ENCODE measurements at places on chromosomes 7 and 10.

- no peak for DNase-seq
Observed at GRCh38 chr7:2621948-2622640, 9.7 kb upstream of the TTYH3 start.

DNA sequence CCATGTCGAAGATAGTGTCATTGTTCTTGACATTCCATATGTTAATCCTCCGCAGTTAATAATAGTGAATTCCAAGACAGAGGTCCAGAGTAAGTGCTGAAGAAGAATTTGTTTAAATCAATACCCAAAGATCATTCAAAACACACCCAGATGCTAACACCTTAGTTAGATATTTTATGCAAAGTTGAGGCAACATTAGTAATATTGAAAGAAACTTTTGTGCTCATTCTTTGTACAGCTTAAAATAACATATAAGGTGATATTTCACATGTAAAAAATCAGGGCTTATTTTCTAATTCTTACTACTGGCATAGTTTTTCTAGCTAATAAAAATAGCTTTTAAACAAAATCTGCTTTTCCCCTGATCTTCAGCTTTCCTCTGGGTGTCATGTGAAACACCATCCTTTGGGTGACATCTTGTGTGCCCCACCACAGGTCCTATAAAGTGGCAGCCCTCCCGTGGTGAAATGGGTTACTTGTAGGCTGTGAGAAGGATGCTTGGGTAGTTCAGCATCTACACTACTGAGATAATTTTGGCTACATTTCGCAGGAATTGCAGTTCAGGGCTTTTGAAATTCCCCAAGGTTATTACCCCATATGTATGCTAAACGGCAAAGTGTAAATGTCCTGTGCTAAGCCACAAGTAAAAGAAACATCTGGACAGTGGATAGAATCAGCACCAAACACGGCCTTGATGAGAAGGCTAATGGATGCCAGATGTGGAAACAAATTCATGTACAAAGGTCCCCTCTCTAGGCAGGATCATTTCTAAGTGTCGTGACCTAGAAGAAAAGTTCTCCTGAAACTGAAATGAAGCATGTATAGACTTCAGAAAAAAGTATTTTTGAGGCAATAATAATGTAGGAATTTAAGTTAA, 105.4 kb downstream of the GRM3 start:
- no peak for DNase-seq

- no peak for DNase-seq
Observed at GRCh38 chr7:158037211-158037610, 550.4 kb downstream of the PTPRN2 start.

DNA sequence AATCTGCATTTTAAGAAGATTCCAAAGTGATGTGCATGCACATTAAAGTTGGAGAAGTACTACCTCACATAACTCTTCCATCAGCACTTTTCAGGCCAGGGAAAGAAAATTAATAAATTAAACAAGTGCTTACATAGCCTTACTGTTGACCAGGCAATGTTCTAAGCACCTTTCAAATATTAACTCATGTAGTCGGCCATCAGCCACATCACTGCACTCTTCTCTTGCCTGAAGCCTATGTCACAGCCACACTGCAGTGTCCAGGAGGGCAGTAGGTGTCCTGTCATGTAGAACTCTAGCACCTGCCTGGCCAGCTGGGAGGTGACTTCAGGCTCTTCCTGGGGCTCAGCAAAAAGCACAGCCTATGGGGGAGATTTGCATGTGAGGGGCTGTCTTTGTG, 71.5 kb downstream of the CDK1 start:
- DNase-seq: no peak

GRCh38 chr10:101629837-101630632, 41.9 kb downstream of the DPCD start:
- no peak for DNase-seq

GRCh38 chr10:24396396-24396795, 187.5 kb downstream of the KIAA1217 start:
- DNase-seq: no peak

DNA sequence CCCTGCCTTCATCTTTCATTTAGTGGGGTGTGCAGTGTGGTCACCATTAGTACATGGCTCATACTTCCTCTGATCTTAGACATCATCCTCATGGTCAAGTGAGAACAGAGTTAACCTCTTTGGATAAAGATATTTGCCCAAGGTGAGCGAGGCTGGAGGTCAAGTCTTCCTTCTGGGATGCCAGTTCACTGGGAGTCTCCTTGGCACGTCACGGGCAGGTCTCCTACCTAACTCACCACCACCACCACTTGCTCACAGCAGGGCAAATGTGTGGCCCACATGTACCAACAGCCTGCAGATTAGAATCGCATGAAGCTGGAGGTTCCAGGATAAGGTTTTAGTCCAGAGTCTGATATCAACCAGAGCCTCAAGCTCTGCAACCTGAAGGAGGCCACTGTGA, 164.6 kb downstream of the USP6NL start:
- DNase-seq: no peak

GRCh38 chr7:34073676-34074075, 168.3 kb downstream of the BMPER start:
- DNase-seq: no peak

GRCh38 chr7:94547126-94547525, 37.5 kb downstream of the CASD1 start:
- DNase-seq: no peak

GRCh38 chr7:98116656-98117461, 10.2 kb downstream of the LMTK2 start:
- DNase-seq: no peak

DNA sequence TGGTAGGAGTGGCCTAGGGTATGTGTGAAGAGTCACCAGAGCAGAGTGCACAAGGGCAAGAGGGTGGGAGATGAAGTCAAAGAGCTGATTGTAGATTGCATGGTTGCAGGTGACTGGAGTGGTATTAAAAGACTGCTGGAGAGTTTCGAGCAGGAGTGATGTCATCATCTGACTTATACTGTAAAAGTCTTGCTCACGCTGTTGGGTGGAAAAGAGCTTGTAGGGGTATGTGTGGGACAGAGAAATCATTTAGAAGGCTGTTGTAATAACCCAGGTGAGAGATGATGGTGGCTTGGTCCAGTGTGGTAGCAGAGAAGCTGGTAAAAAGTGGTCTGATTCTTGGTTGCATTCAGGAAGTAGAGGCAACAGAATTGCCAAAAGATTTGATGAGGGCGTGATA, 184.1 kb downstream of the ABCA13 start:
- no peak for DNase-seq

DNA sequence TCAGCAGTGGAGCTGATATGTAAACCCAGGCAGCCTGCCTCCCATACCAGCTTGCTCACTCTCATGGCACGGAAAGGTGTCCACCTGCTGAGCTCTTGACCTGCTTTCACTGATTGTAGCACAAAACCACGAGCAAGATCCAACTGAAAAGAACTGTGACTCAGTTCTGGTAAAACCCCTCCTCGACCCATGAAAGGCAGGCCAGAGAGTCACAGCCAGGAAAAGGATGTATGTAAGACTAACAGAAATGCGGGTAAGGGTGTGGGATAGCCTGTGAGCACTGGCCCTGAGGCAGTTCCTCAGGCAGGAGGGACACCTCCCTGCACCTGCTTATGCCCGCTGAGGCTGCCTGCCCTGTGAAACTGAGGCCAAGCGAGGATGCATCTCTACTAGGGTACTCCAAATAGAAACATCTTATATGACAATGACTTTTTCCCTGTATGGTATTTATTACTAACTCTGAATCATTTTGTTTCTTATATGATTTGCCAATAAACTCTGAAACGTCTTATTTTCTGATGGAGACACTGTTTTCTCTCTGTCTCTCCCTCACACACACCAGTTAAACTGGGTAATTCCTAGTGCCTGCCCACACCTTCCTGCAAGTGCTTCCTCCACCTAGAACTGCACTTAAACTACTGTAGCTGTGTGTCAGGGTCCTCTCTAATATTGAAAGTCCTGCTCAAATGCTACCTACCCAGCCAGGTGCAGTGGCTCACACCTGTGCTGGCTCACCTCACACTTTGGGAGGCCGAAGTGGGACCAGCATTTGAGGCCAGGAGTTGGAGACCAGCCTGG, 73.3 kb upstream of the GHITM start:
- DNase-seq: no peak

DNA sequence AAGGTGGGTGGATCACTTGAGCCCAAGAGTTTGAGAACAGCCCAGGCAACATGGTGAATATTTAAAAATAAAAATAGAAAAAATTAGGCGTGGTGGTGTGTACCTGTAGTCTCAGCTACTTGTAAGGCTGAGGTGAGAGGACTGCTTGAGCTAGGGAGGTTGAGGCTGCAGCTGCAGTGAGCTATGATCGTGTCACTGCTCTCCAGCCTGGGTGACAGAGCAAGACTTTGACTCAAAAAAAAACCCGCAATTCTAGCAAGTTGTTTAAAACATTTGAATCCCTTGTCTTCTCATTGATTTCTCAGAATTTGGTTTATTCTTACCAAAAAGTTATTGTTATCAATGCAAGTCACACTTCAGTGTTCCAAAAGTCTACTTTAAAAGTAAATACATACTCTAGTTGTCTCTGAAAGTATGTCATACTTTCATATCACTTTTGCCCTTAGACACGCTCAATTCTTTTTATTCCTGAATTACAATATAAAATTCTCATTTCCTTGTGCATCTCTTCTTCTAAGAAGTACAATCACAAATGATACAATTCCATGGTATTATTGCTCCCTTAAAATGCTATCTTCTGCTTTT, 6.3 kb downstream of the EPC1 start:
- no peak for DNase-seq

DNA sequence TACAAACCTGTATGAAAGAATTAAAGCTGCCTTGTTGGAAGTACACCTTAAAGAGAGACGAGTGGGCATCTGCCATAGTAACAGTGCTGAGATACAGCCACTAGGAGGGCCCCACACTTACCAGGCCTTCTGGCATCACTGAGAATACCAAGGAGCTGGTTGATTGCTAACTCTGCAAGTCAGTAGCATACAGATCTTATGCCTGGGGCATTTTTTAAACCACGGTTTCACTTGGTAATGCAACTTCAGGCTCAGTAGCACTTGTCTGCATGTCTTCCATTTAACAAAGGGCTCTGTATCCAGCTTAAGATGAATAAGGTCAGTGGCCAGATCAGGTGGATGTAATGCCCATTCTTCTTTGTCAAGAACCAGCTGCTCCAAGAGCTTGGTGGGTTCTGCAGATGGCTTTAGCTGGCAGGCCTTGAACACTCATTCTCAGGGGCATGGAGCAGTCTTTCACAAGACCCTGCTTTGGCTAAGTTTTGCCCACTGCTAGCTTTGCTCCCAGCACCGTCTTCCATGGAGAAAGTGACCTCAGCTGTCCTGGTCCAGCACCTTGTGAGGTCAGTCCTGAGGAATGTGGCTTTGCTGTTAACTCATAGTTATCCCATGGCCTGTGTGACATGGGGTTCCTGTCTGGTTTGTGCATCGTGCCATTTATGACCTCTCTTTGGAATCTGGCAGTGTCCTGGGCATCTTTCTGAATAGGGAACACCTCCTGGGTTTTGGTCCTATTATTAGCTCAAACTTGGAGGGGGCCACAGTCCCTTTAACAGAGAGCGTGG, 68.1 kb downstream of the BMPER start:
- DNase-seq: no peak

GRCh38 chr10:112151524-112152039, 32.0 kb downstream of the GPAM start:
- DNase-seq: no peak

DNA sequence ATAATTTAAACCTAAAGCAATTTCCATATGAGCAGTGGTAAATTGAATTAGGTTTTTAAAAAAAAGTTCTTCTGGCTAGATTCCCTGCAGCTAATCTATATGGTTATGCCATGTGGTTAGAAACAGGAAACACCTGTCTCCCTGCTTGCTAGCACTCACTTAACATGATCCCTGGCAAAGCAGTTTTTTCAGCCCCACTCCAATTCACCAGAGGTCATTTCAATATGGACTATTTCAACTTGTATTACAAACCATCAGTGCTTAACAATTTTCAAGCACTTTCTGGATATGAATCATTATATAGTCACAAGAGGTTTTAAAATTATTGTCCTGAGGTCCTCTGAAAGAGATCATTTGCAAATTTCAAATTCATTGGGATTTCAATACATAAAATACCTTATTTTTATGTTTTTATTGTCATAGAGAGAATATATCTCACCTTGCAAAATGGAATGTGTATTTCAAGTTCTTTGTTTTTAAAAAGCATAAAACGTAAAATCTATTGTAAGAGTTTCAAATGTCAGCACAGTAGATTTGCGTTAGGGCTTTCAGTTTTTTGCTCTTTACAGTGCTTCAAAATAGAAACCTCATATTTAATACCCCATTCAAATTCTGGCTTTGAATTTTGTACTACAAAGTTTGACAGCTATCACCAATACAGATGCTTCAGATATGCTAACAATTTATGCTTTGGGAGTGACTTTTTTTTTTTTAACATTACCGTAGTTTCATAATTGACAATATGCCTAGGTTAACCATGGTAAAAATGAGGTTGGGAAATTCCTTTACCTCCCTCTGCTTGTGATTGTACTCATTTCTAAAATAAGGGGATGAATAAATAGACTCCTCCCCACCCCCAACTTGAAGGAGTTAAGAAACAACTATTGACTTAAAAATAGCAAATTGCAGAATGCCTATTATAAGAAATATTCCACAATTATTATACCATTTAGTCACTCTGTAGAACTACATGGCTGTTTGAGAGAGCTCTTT, 117.5 kb upstream of the HGF start:
- DNase-seq: no peak

DNA sequence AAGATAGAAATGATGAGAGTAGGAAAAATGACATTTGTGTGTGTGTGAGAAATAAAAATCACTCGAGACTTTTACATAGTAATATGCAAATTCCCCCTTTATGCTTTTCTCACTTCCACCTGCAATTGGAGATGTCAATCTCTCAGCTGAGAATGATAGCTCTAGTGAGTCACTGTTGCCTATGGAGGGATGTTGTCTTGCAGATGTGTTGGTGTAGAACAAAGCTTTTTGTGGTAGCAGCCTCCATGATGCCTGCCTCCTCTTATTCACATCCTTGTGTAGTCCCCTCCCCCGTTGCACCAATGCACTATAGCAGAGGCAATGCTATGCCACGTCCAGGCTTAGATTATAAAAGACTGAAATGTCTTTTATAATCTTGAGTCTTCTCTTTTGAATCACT, 33.8 kb downstream of the SPAG6 start:
- no peak for DNase-seq

DNA sequence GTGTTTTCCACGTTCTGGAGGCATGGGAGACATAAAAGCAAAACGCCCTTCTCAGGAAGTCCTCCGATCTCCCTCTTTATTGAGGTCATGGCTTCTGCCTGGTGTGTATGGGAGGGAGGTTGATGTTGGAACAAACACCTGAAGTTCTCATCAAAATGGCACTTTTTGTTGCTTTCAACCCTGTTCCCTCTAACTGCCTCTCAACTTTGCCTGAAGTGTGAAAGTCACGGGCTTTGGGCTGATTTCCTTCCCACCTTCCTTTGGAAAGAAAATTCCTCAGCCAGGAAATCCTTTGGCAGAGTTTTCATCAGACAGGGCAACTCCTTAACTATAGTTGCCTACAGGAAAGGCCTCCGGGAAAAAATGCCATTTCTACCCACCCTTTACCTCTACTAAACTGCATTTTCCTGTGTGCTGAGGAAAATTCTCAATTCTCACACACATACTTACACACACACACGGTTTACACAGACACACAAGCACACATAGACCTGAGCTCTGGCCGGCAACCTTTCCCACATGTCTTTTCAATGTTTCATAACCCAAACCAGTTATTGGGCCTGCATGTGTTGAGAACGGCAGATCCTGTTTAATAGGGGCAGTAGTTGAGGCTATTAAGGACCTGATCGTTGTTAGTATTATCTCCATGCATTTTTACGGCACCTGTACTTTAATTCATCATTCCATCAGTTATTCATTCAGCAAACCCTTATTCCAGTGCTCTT, 36.4 kb downstream of the CYP17A1 start:
- DNase-seq: no peak
